ENCODE measurements at places on chromosomes 13 and 19.

DNA sequence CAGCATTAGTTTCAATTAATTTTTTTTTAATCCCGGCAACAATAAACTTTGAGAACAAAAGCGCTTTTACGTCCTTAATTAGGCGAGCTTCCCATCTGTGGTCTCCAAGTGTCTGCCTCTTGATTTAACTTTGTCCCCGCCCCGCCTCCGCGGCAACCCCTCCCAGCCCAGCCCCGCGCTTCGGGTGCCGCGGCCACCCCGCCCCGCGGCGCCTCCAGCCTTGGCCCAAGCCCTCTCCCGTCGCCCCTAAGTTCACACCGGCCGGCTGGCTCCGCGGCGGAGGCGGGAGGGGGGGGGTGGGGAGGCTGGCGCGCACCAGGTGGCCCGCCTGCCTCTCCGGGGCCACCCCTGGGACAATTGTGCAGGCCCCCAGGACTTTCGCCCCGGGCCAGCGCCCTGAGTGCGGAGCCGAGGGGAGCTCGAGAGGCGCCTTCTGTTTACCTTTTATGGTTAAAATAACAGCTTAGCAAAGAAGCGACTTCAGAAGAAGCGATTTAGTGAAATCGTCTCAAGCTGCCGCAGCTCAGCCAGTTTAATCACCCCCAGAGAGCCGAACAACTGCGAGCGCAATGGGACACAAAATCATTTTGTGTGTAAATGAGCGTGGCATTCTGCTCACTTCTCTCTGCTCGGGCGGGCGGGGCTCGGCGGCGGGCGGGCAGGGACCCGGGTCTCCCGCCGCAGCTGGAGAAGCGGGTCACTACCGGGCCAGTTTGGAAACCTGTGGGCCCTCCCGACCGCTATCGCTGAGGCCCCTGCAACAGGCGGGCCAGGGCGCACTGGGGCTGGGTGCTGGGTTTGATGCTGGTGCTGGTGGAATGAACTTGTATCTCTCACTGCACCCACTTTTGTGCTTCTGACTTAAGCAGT lies 1.4 kb downstream of the KCTD15 start:
- DNase-seq = no peak

GRCh38 chr19:13887018-13887436 lies 10.1 kb downstream of the NANOS3 start:
- no peak for DNase-seq

DNA sequence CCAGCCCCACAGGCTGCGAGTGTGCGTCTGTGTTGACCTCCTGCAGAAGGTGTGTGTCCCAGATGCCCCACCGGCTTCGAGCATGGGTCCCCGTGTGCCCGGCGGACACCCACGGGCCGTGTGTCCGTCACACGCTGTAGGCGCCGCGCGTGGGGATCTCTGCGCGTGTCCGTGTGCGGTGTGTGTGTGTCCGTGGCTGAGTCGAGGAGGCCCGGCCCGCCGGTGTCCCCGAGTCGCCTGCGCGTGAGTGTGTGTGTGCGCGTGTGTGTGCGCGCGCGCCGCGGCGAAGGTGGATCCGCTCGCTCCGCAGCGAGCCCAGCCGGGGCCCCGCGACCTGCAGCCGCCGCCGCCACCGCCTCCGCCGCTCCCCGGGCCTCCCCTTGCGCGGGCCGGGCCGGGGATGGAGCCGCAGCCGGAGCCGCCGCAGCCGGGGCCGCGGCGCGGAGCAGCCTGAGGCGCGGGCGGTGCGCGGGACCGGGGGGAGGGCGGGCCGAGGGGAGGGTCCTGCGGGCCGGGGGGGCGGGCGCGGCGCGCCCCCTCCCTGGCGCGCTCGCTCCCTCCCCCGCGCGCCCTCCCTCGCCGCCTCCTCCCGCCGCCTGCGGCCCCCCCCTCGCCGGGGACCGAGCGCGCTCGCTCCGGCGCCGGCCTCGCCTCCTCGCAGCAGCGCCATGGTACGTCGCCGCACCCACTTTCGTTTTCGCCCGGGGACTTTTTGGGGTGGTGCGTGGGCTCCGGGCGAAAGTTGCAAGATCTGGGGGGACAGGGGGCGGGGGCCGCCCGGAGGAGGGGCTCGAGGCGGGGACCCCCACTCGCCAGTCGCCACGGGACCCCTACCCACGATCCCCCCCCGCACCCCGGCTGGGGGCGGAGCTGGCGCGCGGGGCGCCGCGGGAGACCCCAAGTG lies 7.1 kb upstream of the NFIC start:
- peak; percentile 63 for DNase-seq

DNA sequence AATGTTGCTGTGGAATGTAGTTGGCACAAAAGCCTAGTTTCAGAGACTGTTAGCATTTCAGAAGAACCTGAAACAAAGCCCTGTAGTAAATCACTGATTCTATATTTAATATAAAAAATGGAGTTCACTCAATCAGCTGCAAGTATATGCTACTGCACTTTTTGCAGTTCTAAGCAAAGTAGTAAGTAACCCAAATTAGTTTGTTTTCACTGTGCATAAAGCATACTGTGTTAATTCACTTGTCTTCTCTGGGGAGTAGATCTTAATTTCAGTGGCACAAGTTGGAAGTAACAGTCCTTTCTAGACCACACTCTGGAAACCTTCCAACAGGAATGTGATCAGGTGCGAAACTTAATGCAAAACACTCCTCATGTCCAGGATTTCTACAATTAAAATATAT lies 139.3 kb downstream of the DACH1 start:
- no peak for DNase-seq

DNA sequence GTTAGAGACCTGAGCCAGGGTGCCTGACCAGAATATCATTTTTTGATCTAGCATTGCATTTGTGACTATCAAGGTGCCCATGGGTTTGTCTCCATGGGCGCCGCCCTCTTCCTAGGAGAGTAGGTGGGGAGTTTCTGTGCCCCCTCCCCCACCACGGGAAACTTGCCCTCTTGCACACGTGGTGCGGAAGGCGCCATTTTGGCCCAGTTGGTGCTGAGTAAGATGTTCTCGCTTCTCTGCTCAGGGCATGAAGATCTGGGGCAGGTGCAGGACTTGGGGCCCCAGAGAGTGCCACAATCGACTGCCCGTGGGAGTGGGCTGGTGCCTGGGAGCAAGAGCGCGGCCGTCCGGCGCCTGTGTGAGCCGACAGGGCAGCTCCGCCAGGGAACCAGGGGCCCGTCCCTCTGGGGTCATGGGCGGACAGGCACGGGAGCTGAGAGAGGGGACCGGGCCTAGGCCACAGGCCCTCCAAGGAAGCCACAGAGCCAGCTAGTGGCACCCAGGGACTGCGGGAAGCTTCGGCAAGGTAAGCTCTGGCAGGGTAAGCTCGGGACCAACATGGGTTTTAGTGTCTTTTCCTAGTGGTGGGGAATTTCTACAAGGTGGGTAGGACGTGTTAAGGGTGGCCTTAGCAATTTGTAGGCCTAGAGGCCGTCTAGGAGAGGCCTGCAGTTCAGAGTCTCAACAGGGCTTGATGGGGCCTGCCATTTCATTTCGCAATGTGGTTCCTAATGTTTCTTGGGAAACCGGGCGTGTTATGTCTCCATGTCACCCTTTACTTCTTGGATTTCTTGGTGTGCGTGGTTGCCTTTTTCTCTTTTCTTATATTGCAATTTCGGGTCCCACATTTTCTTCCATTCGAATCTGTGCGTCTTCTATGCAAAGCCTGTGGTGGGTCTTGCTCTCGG lies 14.5 kb downstream of the SACS start:
- no peak for DNase-seq

GRCh38 chr13:28557725-28558520 lies 63.0 kb upstream of the FLT1 start:
- no peak for DNase-seq

DNA sequence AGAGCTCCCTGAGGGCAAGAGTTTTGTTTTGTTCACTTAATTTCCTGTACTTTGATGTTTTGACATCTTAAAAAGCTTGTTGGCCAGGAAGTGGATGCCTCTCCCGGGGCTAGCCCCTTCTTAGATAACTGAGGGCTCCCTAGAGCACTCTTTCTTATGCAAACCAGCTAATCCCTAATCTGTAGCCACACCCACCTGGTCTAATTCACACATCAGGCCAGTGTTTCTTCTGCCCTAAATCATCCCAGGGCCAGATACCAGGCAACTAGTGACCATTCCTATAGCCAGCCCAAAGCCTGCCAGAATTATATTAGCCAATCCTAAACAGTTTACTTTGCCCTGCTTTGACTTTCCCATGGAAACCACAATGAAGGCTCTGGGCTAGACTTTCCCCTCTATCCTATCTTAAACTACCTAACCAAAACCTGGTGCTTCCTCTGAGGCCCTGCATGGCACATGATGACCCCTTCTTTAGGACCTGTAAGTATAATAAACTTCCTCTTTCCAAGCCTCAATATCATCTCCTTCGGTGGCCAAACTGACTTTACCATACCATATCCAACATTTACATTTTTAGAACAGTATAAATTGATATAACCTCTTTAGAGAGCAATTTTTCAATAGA lies 24.8 kb downstream of the WBP4 start:
- no peak for DNase-seq

DNA sequence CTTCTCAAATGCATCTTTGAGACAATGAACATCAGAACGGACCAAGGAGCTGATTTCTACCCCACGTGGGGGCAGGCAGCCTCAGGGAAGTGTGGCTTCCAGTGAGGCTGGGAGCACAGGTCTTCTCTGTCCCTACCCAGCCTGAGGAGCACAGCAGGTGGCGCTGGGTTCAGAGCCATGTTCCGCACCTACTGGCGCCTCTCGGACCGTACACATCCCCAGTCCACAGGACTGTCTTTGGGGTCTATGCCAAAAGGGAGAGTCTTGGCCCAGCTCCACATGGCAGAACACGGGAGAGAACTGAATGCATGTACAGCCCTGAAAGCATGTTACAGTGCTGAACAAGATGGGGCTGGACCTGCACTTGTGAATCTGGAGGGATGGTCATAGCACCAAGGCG lies 22.6 kb downstream of the SUGP1 start:
- no peak for DNase-seq

DNA sequence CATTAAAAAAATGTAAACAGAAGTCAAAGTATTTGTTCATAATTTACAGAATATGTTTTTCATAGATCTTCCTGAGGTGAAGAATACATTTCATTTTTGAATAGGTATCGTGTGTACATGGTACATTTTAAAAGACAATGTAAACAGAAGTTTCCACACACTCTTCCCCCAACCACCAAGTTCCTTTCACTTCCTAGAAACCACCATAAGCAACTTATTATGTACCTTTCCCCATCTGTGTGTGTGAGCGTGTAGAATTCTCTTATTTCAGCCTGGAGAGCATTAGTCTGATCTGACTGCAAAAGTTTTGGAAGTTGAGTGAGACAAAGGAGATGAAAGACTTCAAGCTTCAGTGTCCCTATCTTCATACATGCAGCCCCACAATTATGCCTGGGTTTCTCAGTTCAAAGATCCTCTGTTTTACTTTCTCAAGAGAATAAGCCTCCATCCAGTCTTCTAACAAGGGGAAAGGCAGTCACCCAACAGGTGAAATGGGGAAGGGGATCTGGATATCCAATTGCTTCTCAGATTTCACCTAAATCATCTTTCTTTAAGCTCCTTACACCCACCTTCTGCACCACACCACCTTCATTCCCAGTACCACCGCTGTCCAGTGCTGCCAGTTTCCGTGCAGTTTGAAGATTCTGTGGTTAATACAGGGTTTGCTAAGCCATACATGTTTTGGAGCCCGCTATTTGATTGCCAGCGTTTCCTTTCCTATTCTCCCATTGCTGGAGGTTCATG lies 2.1 kb downstream of the TEX30 start:
- DNase-seq = no peak

DNA sequence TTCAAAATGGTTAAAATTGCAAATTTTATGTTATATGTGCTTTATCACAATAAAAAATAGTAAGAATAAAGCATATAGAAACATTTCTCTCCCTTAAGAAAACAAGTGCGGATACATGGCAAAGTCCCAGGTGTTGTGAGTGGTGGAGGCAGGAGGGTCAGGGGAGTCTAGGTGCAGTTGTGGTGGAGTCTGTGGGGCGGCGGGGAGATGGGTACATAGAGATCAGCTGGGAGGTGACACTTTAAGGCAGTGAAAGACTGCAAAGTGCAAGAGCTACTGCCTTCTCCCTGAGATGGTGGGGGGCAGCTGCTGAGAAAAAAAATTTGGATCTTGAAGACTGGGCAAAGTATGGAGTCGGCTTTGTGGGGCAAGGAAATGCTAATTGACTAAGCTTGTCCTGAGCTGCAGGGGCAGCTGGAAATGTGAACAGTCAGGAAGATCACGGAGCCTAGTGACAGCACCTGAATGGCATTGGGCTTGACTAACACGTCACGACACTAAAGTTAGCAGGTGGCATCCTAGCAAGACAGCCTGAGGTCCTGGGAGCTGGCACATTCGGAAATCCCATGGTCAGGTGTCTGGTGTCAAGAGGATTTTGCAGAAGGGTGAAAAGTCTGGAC lies 72.9 kb upstream of the IRS2 start:
- no peak for DNase-seq

DNA sequence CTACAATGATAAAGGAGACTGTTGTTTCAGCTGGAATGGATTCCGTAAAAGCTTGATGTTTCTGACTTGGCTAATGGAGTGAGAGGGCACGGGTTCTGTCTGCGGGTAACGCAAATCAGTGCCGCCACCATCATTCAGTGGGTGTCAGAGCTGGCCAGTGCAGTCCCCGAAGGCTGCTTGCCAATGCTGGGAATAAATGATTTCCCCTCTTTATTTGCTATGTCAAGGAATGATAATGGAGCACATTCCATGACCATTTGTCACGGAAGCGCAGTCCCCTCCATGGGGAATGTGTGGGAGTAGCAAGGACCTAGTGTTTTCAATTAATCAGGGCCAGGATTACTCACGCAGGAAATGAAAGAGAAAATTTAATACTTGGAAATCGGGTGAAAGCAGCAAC lies 899.3 kb downstream of the UQCRFS1 start:
- no peak for DNase-seq

DNA sequence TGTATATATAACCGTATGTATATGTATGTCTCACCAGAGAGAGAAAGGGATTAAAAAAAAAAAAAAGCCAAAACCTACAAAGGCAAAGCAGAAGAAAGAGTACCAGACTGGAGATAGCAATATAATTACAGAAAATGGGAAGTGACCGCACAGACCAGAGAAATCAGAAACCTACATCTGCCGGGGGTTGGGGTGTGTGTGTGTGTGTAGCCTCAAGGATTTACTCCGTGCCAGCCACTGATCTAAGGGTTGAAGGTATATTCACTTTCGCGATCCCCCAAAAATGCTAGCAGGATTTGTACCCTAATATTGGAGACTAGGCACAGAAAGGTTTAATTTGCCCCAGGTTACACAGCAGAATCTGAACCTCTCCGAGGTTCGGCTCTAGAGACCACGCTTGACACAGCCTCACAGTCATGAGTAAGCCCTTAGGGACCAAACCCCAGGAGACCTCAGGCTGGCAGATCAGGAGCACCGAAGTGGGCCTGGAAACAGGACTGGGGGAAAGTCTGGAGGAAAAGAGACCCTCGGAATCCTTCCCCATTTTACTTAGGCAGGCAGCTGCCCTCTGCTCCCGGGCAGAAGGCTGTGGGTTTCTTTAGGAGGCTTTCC lies 14.8 kb downstream of the ARL11 start:
- DNase-seq = no peak

- no peak for DNase-seq
Measured at GRCh38 chr13:37132211-37132610, 26.7 kb upstream of the CSNK1A1L start.
